ENCODE measurements at places on chromosomes 1 and 21. TPM values are rescaled to one million over a fixed set of nuclear protein-coding genes. Genes with fewer than 3 reads are reported as not detected.

GRCh38 chr21:41501919-41502318, 6.0 kb downstream of the TMPRSS2 start:
- DNase-seq, result no peak

- DNase-seq, result no peak
Observed at GRCh38 chr1:76113446-76113845, 38.9 kb downstream of the ST6GALNAC3 start.

- DNase-seq, result no peak
Observed at GRCh38 chr1:23601968-23602876, 42.9 kb upstream of the ID3 start.

DNA sequence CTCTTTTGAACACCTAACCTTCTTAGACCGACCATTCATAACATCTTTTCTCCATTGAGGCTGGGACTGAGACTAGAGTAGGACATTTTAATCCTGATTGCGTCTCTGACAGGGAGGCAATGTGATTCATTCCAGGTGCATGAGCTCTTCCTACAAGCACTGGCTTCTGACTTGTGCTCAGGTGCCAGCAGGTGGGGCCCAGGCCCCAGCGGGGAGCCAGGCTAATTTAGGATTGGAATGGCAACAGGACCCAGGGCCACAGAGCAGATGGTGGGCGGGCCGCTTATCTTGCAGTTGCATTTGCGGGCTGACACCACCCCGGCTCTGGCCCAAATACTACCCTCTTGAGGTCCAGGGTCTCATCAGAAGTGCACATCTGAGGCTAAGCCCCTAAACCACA, 4.1 kb downstream of the GPA33 start:
- DNase-seq, result no peak

GRCh38 chr1:227225715-227226346, 92.5 kb downstream of the CDC42BPA start:
- no peak for DNase-seq

- DNase-seq, result peak; percentile 67
Observed at GRCh38 chr1:112509005-112509659, 367 bp downstream of the WNT2B start.

GRCh38 chr1:153684892-153685291, 6.4 kb downstream of the NPR1 start:
- no peak for DNase-seq

DNA sequence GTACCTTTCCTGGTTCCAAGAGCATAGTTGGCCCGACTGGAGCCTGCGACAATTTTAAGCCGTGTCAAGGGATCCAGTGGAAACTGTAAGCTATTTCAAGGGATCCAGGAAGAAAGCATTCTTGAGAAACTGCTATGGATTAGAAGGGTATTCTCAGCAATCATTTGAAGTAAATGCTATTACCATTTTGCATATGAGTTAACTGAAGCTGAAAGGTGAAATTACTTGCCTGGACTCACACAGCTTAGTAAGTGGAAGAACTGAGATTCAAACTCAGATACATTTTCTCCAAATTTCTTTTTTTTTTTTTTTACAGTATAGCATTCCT, 589 bp downstream of the ZNF684 start:
- no peak for DNase-seq

DNA sequence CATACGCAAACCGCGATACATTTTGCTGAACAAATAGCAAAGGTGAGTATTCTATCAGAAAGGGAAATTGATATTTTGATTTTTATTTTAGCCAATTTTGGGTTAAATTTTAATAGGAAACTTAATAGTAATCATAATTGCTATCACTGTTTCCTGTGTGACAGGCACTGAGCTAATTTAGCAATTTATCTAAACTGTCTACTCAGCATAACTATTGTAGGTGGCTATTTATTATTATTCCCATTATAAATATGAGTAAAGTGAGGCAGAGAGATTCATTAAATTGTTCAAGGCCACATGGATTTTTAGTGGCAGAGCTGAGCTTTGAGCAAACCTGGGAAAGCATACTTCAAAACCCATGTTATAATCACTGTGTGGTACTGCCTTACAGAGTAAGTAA, 21.1 kb downstream of the RTCA start:
- no peak for DNase-seq

GRCh38 chr1:70071601-70072000, 133.8 kb downstream of the LRRC40 start:
- DNase-seq, result no peak

- DNase-seq, result no peak
Observed at GRCh38 chr1:96384611-96385010, 337.0 kb upstream of the PTBP2 start.

GRCh38 chr1:30450818-30451233, 272.6 kb downstream of the MATN1 start:
- no peak for DNase-seq

- DNase-seq, result peak; percentile 10
Observed at GRCh38 chr21:27240839-27241238, 274.0 kb upstream of the ADAMTS5 start.

- peak; percentile 72 for DNase-seq
Observed at GRCh38 chr1:64006276-64007051, 197.0 kb upstream of the UBE2U start.

GRCh38 chr1:53967409-53968124, 21.4 kb downstream of the LRRC42 start:
- DNase-seq, result no peak

- DNase-seq, result no peak
Observed at GRCh38 chr1:150516050-150516591, 569 bp downstream of the FALEC start.

DNA sequence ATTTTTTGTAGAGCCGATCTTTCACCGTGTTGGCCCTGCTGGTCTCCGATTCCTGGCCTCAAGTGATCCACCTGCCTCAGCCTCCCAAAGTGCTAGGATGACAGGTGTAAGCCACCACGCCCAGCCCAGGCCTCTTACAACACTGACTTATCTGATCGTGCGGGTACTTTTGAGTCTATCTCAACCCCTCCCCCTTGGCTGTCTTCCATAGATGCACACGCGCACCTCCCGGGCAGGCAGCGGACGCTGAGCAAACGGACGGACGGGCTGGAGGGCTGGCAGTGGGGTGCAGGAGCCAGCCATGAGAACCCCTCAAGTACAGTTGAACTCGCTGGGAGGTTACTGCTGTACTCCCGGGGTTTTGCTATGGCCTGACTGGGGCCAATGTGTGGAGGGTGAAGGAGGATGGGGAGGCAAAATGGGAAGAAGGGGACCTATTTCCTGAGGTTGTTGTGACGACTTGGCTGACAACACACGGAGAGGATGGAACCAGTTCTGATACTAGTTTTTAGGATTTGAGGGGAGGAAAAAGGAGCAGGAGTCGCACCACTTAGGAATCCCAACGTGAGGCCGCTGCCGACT, 959 bp downstream of the CD58 start:
- peak; percentile 77 for DNase-seq

DNA sequence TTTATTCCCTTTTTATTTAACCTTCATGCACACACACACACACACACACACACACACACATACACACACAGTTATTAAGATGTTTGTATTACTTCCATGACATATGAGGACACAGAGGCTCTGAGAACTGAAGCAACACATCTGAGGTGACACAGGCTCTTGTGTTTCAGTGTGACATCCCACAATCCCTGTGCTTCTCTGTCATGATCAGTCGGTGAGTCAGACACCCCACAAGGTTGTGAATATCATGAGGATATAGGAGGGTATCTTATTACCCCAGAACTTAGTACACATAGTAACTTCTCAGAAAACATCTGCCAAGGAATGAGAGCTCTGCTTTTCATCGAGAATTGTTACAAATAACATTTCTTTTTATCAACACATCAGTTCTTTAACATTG, 459.3 kb downstream of the PLPP3 start:
- no peak for DNase-seq

DNA sequence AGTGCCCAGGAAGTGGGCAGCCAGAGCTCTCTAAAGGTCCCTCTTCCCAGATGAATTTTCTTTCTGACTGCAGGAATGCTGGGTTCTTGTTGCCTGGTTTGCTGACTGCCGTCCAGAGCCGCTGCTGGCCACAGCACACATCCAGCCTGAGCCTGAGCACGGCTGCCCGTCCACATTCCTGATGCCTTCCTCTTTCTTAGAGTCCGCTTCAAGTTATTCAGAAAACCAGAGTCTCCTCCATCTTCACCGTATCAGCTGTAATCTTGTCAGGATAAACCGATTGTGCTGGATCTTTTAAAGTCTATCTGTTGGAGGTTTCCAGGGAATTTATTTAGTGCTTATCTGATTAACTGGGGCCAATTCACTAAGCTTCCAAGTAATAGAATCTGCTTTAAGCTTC, 84.8 kb upstream of the BCAR3 start:
- no peak for DNase-seq

- DNase-seq, result no peak
Observed at GRCh38 chr1:14310476-14310875, 288.0 kb upstream of the KAZN start.

GRCh38 chr1:182191381-182192115, 130.0 kb upstream of the ZNF648 start:
- no peak for DNase-seq

- DNase-seq, result no peak
Observed at GRCh38 chr1:115922801-115923200, 53.5 kb upstream of the SLC22A15 start.

GRCh38 chr1:5416518-5416917, 575.7 kb downstream of the NPHP4 start:
- no peak for DNase-seq

- DNase-seq, result no peak
Observed at GRCh38 chr1:158272681-158273080, 17.0 kb upstream of the CD1C start.

DNA sequence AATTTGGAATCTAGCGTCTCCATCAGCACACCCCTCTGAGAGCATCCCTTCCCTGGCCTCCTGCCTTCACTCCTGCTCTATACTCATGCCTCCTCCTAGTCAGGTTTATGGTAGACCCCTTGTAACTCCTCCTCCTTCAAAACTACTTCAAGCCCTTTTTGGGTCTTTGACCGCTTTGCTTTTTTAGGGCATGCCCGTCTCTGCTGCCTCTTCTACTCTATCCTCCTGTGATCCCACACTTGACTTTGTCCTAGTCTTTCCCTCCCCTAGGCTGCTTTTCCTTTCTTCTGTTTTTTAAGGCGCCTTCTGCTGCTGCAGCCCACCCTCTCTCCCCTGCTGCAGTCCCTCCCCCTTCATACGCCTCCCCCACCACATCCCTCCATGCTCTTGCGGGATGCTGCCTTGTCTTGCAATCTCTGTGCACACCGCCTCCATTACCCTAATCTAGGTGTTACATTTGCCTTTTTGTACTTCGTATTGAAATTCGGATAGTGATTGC, 1.5 kb downstream of the SNX27 start:
- peak; percentile 53 for DNase-seq

DNA sequence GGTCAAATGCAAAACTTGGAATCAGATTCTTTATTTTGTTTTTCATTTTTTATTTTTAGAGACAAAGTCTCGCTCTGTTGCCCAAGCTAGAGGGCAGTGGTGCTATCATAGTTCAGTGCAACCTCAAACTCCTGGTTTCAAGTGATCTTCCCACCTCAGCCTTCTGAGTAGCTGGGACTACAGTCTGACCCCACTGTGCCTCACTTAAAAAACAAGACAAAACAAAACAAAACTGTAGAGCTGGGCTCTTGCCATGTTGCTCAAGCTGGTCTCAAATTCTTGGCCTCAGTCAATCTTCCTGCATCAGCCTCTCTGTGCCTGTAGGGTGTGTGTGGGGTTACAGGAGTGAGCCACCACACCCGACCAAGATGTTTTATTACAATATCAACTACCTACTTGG, 396.0 kb upstream of the USP24 start:
- DNase-seq, result no peak

GRCh38 chr1:100304921-100305320, 38.9 kb downstream of the RTCA start:
- DNase-seq, result no peak

DNA sequence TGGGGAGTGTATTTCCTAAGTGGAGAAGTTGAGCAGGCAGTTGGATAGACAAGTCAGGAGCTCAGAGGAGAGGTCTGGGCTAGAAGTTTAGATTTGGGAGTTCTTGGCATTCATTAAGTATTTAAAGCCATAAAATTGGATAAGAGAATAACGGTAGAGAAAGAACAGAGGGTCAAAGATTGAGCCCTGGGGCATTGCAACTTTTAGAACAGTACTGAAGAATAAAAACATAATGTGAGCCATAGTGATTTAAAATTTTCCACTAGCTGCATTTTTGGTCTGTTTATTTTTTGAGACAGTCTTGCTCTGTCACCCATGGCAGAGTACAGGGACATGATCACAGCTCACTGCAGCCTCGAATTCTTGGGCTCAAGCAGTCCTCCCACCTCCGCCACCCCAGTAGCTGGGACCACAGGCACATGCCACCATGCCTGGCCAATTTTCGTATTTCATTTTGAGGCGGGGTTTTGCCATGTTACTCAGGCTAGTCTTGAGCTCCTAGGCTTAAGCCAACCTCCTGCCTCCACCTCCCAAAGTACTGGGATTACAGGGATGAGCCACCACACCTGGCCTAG, 85.9 kb upstream of the SOX13 start:
- DNase-seq, result no peak

- DNase-seq, result no peak
Observed at GRCh38 chr1:69982992-69983391, 222.4 kb downstream of the LRRC40 start.

- DNase-seq, result no peak
Observed at GRCh38 chr1:159025043-159025442, 15.3 kb downstream of the IFI16 start.

- peak; percentile 22 for DNase-seq
Observed at GRCh38 chr21:38438462-38438893, 59.8 kb downstream of the ERG start.

- no peak for DNase-seq
Observed at GRCh38 chr1:82507011-82507410, 706.3 kb downstream of the ADGRL2 start.

- DNase-seq, result peak; percentile 76
Observed at GRCh38 chr1:203673550-203674411, 47.1 kb downstream of the ATP2B4 start.

DNA sequence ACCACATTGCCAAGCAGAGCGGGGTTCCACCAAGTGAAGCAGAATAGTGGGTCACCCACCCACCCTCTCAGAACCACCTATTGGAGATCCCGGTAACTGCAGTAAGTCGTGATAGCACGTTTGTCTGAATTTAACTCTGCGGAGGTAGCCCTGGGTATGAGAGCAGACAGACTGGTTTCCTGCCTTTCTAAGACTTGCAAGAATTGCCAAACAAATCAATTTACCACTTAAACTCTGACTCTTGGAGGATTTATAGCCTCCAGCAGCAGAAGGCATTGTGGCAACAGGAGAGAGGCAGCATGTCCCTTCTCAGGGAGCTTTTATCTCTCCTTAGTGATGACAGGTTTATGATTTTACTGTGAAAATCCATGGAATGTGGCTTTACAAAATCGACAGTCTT, 287.9 kb upstream of the FMN2 start:
- no peak for DNase-seq

The RNU1-2 gene
- 9,966 TPM for total RNA-seq

The FCRL4 gene
- not detected for total RNA-seq

The SMAP2 gene
- 35.9 TPM for total RNA-seq

The PDE9A gene
- total RNA-seq, result 6.4 TPM

The CD1B gene
- not detected for total RNA-seq

The GUCA2A gene
- not detected for total RNA-seq

The KLHDC9 gene
- total RNA-seq, result 41.4 TPM

The VANGL1 gene
- 7.7 TPM for total RNA-seq

The HES4 gene
- 31.0 TPM for total RNA-seq

The SERTAD4 gene
- total RNA-seq, result 1.9 TPM

The SPRR4 gene
- not detected for total RNA-seq

The CYP4A11 gene
- not detected for total RNA-seq

The BTBD8 gene
- 3.6 TPM for total RNA-seq

The ERICH3 gene
- not detected for total RNA-seq

The LCE6A gene
- total RNA-seq, result not detected

The LIN28A gene
- not detected for total RNA-seq

The IL20 gene
- not detected for total RNA-seq

The CLDN14 gene
- total RNA-seq, result not detected

All from stomach (tissue), 19 donors.